ENCODE measurements at places on chromosomes 7 and 10.

GRCh38 chr10:13950543-13950939, 363.8 kb downstream of the PRPF18 start:
- no peak for DNase-seq

- no peak for DNase-seq
These were observed 106.3 kb downstream of the ANK3 start for GRCh38 chr10:60283397-60283796.

GRCh38 chr7:45391618-45392451, 182.3 kb upstream of the ADCY1 start:
- DNase-seq: no peak

DNA sequence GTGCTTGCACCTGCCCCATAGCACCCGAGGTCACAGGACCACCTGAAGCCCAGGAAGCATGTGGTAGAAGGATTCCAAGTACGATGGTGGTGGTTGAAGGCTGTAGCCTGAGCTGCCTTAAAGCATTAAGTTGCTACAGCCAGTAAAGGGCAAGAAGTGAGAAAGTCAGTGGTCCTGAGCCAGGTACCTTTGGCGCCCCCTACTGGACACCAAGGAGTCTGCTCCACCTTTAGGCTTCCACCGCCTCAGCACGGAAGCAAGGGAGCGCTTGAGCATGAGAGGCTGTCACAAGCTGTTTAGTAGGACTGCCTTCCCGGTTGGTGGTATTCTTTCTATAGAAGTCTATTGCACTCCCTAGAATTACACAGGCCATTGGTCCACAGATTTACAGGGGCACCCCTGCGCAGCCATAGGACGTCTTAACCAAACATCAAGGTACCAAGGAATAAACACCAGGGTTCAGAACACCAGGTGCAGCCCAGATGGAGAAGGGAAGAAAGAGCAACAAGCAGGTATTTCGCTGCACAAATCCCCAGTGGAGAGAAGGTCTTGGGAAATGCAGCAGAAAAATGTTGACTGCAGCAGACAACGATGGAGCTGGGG, 2.2 kb downstream of the CRTAC1 start:
- no peak for DNase-seq

GRCh38 chr10:34223658-34224057, 591.4 kb downstream of the PARD3 start:
- no peak for DNase-seq

GRCh38 chr7:27156508-27156898, at the start of gene HOXA7:
Gene HOXA7 (minus strand): TSS chr7:27156675. CDS start chr7:27156545, 130 bp downstream.
- DNase-seq: no peak

DNA sequence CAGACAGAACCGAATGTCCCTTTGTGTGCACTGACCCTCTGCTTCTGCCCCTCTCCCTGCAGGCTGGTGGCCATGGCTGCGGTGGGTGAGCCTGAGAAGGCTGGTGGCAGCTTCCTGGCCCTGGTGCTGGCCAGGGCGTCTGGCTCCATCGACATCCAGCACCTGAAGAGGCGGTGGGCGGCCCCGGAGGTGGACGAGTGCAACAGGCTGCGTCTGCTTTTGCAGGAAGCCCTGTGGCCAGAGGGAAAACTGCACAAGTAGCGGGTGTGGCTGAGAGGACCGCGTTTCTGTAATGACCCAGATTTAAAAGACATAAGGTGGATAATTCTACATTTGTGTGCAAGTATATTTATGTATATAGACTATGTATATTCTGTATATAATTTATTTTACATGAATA, 89.2 kb downstream of the DYNC2I1 start:
- no peak for DNase-seq

All from AG09319 (cell line).